ENCODE measurements at places on chromosomes 13 and 19. TPM values are rescaled to one million over a fixed set of nuclear protein-coding genes. Genes with fewer than 3 reads are reported as not detected.

GSX1 gene
- not detected for total RNA-seq

GSK3A gene
- total RNA-seq: 43.9 TPM

EBI3 gene
- total RNA-seq: 0.38 TPM

ASF1B gene
- not detected for total RNA-seq

ZNF418 gene
- 1.1 TPM for total RNA-seq

SOX21 gene
- total RNA-seq: not detected

LYL1 gene
- total RNA-seq: 5.0 TPM

ZNF66 gene
- 1.6 TPM for total RNA-seq

KL gene
- total RNA-seq: 1.5 TPM

CEACAM21 gene
- not detected for total RNA-seq

CALR3 gene
- total RNA-seq: not detected

FCER2 gene
- not detected for total RNA-seq

LAIR1 gene
- total RNA-seq: 3.5 TPM

ZNF382 gene
- 3.3 TPM for total RNA-seq

PLVAP gene
- 16.5 TPM for total RNA-seq

CGB3 gene
- total RNA-seq: not detected

PSG1 gene
- total RNA-seq: not detected

GPR180 gene
- total RNA-seq: 4.8 TPM

WASF3 gene
- total RNA-seq: 11.6 TPM

FREM2 gene
- total RNA-seq: 1.5 TPM

IGFL3 gene
- not detected for total RNA-seq

APOC4 gene
- not detected for total RNA-seq

PRRG2 gene
- total RNA-seq: 4.6 TPM

C1QTNF9B gene
- total RNA-seq: 0.27 TPM

CGB8 gene
- total RNA-seq: not detected

MYH14 gene
- 174 TPM for total RNA-seq

KLF1 gene
- total RNA-seq: not detected

VAV1 gene
- total RNA-seq: 1.8 TPM

LGALS7B gene
- not detected for total RNA-seq

CD33 gene
- 2.3 TPM for total RNA-seq

ZNF93 gene
- total RNA-seq: 1.0 TPM

STOML3 gene
- not detected for total RNA-seq

TTYH1 gene
- total RNA-seq: not detected

LRRC4B gene
- total RNA-seq: 0.81 TPM

SLC25A41 gene
- total RNA-seq: 0.42 TPM

NAPSA gene
- total RNA-seq: not detected

PGLYRP2 gene
- total RNA-seq: not detected

ZNF8 gene
- 0.78 TPM for total RNA-seq

TSHZ3 gene
- 1.9 TPM for total RNA-seq

RGCC gene
- 100 TPM for total RNA-seq

BSPH1 gene
- total RNA-seq: not detected

ZDHHC20 gene
- total RNA-seq: 26.6 TPM

CD70 gene
- not detected for total RNA-seq

THOP1 gene
- total RNA-seq: 67.1 TPM

CEACAM5 gene
- not detected for total RNA-seq

LYPD5 gene
- total RNA-seq: 0.35 TPM

TTC9B gene
- total RNA-seq: not detected

HNRNPA1L2 gene
- total RNA-seq: 1.2 TPM

MYO1F gene
- 4.0 TPM for total RNA-seq

C19orf18 gene
- not detected for total RNA-seq

OR7C1 gene
- total RNA-seq: 0.02 TPM

UBE2L5 gene
- not detected for total RNA-seq
